ENCODE measurements at places on chromosomes 13 and 19.

GRCh38 chr19:54661846-54662481 is 821 bp upstream of the LILRB4 start:
- no peak for DNase-seq

GRCh38 chr19:47437500-47437899 is 18.2 kb upstream of the MEIS3 start:
- DNase-seq, result no peak

DNA sequence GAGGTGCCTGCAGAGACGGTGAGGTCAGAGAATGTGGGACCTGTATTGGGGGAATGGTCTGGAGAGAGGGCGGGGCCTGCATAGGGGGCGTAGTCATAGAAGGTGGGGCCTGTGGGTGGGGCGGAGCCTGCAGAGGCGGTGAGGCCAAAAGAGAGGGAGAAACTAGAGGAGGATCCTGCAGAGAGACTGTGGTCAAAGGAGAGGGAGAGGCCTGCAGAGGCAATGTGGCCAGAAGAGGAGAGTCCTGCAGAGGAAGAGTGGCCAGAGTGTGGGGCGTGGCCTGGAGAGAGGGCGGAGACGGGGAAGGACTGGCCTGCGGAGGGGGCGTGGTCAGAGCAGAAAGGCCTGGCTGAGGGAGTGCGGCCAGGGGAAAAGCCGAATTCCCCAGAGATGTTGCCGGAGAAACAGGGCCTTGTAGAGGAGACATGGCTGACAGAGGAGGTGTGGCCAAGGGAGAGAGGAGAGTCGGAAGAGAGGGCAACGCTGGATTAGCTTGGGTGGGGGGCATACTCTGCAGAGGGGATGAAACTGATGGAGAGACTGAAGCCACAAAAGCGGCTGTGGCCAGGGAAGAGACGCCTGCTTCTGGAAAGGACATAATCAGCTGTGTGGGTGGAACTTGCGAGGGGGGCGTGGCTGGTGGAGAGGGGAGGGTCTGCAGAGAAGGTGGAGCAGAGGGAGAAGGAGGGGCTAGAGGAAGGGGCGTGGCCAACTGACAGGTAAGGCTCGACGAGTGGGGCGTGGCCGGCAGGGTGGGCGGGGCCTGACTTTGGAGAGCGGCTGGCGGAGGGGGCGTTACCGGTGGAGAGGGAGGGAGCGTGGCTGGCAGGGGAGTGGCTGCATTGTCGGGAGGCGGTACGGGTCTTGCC is 2.5 kb downstream of the PRR36 start:
- peak; percentile 61 for DNase-seq

GRCh38 chr19:54364775-54365257 is at the start of gene LAIR1:
Gene LAIR1 (minus strand): TSS chr19:54364931. CDS start chr19:54364804, 127 bp downstream.
- DNase-seq, result peak; percentile 29

DNA sequence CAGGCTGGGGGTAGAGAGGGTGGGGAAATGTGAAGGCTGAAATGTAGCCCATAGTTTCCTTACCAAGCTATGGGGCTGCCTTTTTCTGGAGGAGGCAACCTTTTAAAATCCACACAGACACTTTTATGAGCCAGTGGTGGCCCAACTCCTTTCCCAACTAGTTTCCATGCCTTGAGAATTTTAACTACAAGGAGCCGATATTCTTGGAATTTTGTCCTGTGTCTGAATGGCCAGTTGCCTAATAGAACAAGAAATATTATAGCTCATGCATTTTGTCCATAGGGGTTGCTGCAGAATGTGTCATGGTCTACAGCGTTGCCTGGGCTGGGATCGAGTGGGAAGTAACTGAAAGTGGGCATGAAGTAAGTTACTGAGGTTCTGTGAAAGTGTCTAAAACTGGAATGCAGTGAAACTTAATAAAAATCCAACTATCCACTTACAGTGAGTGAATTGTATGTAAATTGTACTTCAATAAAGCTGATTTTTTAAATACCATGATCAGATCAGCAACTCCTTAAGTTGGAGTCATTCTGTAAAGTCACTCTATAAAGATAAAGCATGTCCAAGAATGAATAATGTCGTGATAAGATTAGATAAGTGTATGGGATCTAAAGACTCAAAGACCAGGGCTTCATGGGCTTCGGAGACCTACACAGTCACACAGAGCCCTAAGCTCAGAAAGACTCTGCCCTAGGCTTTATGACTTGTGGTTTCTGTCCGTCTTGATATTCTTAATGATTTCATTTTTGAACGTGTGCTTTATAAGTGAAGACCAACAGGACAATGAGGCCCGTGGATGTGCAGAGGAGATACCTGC is 122.6 kb upstream of the FNDC3A start:
- no peak for DNase-seq

DNA sequence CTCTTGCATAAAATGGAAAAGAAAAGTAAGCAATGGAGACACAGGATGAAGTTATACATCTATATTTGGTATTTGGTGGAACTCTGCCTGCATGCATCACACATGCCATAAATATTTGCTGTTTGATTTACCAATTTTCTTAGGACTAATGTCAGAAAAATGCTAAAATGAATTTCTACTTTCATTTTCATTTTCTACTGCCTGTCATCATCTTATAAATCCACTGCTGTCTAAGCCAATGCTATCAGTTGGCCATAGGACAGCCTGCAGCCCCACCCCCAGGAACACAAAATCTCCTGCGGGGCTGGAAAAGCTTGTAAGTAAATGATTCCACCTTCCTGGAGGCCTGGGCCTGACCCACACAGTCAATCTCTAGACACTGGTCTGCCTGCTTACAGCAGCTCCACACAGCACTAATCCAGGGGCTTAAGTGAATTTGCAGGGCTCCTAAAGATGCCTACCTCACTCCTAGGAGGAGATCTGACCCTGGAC is 122.0 kb downstream of the ENOX1 start:
- DNase-seq, result no peak

DNA sequence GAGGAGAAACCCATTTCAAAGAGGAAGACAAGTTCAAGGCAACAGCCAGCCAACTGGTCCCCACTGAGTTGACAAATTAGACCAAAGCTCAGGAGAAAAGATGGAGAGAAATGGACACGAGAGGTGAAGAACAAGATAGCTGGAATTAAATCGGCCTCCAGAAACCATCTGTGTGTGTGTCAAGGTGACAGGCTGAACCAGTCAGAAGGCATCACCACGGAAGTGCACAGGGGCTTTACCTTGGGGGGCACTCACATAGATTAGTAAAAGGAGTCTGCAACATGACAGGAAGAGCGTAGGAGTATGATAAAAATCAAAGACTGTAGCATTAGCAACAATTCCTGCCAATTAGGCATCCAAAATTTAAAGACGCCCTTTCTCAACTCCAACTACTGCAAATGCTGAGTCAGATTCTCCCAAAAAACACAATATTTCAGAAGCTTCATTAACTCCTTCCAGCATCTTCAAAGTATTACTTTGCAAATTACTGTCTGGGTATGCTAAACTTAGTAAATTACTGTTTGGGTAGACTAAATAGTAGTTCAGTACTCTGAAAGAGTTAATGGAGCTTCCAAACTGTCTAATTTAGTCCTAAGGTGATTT is 66.2 kb downstream of the FOXO1 start:
- no peak for DNase-seq

DNA sequence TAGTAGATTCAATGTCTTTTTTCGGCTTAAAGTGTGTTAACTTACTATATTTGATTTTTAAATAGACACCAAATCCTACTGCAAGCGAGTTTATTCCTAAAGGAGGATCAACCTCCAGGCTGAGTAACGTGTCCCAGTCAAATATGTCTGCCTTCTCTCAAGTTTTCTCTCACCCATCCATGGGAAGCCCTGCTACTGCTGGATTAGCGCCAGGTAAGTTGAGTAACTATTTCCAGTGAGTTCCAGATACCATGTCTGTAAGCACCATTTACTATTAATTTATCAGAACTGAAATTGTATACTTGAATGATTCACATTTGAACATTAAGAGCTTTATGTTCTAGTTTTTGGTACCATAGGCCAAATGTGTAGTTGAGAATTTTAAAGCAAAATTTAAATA is 81.8 kb downstream of the PAN3 start:
- no peak for DNase-seq

GRCh38 chr19:4591320-4591719 is 31.8 kb upstream of the SEMA6B start:
- no peak for DNase-seq

DNA sequence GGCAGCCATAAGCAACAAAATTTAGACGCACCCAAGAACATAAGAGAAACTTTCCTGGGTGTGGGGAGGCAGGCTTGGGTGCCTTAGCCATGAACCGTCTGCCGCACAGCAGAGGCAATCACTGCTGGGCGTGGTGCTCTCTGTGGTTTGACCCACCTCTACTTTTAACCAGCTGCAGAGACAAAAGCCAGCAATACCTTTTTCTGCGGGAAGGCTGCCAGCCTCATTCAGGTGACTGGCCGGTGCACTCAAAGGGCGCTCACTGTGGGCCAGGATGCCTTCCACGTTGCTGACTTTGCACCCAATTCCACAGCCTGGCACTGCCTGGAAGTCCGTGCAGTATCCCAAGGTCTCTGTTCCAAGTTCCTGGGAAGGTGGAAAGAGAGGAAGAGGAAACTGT is 69.1 kb downstream of the ATP7B start:
- no peak for DNase-seq

DNA sequence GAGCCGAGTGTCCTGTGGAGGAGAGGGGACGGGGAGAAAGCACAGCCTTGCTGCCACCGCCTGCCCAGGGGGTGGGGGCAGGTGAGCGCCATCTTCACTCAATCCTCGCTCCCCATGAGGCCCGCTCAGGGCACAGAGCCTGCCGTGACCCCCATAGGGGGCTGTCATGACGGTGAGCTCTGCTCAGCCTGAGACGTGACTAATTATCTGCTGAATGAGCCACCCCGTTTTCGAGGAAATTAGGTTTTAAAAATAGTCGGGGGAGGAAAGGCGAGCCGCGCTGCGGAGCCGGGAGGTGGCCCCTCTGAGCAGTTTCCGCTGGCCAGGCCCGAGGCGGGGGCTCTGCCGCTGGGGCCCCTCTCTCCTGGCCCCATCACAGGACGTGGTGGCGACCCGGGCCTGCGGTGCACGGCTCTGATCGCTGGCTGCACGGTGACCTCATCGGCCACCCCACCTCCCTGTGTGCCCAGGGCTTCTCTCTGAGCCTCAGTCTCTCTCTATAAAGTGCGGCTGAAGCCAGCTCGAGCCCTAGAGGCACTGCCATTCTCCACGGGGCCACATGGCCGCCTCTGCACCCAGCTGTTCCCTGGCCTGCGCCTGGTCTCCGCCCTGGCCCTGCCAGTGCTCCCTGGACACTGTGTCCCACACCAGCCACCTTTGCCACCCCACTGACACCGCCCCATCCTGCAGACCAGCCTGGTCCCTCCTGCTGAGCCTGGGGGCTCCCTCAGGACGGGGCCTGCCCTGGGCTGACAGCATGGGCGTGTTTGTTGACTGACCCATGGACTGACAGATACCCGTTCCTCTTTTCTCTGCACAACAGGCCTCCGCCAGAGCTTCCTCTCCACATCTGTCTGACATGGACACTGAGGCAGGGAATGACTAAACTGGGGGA is 28.3 kb downstream of the PIP5K1C start:
- DNase-seq, result no peak

DNA sequence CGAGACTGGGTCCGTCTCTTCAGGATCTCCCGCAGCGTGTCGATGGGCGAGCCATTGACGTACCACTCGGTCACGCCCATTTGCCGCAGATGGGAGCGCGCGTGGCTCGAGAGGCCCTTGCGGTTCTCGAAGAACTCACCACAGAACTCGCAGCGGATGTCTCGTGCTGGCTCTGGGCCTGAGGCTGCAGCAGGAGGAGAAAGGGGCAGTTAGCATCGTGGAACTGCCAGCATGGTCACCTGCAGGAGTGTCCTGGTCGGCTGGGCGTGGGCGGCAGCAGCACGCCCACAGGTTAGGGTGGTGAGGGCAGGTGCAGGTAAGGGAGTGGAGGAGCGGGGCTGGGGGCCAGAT is 8.5 kb upstream of the AKAP8L start:
- DNase-seq, result no peak

DNA sequence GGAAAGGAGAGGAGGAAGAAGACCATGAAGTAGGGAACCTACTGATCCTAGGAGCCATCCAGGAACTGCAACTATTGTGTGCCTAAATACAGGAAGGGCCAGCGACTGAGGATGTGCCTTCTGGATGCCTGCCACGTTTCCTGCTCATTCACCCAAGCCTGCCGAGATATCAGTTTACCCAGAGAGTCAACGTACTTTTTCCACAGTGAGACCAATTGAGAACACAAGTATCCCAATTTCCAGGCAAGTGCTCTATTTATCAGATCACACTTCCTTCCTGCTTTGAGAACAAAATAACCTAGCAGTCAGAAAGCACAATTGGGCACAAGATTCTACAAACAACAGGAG is 122.4 kb downstream of the AKAP11 start:
- no peak for DNase-seq

DNA sequence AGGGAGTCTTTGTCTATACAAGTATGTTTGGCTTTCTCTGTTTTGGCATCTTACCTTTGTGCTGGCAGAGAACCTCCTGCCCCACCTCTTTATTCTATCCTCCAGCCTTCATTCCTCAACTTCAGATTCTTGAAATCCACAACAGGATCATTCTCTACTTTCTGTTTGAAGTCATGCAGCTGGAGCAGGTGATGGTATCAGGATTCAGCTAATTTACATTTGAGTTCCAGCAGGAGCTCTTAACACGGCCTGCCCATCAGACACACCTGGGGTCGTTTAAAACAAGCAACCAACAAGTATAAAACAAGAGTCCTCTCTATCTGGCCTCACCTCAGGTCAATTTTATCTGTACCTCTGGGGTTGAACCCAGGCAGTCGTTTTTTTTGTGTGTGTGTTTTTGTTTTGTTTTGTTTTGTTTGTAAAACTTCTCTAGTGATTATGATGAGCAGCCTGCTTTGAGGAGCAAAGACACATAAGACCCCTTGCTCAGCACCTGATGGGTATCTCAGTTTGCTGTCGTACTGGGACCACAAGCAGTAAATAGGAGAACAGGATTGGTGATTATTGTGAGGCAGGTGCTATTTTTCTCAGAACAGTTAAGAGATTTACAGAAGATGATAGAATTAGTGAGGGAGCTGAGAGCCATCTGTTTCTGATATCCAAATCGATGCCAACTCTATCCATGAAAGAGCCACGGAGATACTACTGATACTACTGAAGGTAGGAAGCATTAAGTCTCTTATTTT is 78.4 kb downstream of the GPC6 start:
- DNase-seq, result no peak

DNA sequence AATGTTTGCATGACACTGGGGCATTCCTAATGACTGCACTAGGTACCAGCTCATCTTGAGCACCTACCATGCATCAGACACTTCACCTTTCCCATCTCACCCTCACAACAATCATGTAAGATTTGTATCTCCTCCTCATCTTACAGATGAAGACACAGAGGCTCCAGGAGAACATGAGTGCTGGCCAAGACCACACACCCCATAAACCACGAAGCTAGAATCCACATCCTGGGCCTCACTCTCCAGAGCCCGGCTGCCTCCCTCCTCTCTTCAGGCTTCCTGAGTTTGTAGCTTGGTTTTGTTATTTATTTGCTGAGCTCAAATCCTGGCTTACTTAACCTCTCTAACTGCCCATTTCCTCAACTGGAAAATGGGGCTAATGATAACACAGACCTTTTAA is 25.9 kb downstream of the FAM216B start:
- no peak for DNase-seq

Data from activated CD4-positive, CD25-positive, alpha-beta regulatory T cell (primary cell).